Renal pelvis (tissue), 12 donors: ENCODE measurements at places on chromosomes 3 and 15. TPM values are rescaled to one million over a fixed set of nuclear protein-coding genes. Genes with fewer than 3 reads are reported as not detected.

GRCh38 chr3:164132878-164133277 is 945.4 kb downstream of the SI start:
- DNase-seq = no peak

- DNase-seq = no peak
Observed at GRCh38 chr15:49370782-49371181, 52.3 kb upstream of the FGF7 start.

DNA sequence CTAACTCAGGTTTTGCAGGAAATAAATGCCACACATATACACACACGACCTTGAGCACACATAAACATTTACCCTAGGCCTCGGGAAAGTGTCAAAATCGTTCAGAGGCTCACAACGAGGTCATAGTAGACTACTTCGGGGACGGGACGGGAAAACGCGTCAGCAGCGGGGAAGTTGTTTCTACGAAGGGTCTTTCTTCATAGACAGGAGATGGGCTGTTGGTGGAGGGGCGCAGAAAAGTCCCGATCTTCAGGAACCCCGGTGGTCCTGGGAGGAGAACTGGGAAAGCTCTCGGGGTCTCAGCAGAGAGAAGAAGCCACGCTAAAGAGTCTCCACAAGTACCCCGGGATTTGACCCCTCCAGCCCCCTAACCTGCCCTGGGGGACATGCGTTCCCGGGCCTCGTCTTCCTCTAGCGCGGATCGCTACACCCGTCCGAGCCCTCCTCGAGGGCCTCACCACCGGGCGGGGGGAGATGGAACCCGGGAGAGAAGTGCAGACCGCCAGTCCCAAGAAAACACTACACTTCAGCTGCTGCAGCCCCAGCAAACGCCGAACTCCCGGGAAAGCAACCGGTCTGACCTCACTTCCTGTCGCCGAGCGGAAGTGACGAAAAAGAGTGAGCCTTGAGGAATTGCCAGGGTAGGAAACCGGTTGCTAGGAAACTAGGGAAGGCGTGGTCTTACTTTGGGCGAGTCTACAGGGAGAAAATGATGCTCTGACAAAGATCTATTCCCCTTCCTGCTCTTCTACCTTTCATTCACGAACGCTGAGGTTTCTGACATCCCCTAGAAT is at the start of gene PIK3R4:
PIK3R4 (minus strand) TSS at position 584 of the 794 bp plus-strand sequence. CDS start 1,611 bp downstream, outside the sequence.
- peak; percentile 99 for DNase-seq

DNA sequence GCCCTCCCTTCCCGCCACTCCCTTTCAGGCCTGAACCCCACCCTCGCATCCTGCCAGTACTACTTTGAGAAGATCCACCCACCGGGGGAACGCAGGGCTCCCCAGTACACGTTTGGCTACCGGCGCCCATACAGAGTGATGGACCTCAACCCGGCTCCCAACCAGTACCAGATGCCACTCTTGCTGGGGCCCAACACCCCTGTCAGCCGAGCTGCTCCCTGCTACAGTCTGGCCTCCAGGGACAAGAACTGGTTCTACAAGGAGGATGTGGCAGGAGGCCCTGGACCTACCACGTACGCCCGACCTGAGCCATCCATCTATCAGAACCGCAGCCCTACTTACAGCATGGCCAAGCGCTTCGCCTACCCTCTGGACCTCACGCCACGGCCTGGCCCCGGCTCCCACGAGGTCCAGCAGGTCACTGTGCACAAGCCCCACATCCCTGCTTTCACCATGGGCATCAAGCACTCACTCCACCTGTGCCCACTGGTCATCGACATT is 14.4 kb upstream of the CSPG4 start:
- no peak for DNase-seq

- no peak for DNase-seq
Observed at GRCh38 chr3:99119385-99119784, 217.9 kb upstream of the DCBLD2 start.

- no peak for DNase-seq
Observed at GRCh38 chr3:82354228-82354627, 592.8 kb upstream of the GBE1 start.

DNA sequence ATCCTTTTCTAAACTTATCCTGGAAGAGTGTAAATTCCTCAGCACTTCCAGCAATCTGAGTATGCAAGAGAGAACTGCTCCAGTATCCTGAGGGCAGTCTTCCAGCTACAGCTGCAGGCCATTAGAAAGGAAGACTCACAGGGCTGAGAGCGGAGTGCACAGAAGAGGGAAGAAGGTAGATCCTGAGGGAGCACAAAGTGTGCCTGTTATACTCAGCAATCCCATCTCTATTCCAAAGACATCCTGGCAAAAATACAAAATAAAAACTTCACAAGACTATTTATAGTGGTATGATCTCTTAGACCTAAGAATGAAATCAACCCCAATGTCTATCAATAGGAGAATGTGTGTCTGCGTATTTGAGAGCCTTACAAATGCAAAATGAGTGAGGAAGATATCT is 292.0 kb downstream of the ZIC1 start:
- no peak for DNase-seq

- DNase-seq = no peak
Observed at GRCh38 chr15:48426941-48427340, 95.7 kb downstream of the DUT start.

DNA sequence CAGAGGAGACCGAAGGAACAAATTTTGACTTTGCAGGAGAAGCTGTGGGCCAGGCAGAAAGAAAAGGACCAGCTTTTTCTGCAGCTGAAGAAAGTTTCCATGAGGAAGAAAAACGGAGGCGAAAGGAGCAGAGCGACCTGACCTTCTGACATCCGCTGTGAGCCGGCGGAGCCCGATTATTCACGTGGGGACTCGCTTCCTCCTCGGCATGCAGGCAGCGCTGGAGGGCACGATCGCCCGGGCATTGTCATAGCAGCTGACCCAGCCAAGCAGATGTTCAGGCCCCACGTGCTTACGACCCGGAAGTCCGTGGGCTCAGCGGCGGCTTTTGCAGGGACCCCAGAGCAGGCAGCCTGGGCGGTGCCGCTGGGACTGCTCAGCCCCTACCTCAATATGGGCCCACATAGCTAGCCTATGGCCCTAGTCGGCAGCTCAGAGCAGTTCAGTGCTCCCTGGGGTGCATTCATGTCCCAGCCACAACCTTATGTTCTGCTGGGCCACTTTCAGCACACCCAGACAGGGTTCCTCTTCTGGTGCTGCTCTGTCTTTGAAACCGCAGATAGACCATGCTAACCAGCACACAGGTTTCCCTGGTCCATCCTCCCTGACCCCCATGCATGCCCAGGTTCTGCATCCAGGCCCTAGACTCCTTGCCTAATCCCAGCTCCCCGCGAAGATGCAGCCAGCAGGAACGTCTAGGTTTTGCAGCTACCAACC is 10.5 kb upstream of the EIF4A2 start:
- DNase-seq = no peak

GRCh38 chr3:8822141-8822540 is 52.7 kb upstream of the OXTR start:
- DNase-seq = no peak

Gene TRPM1
- 0.21 TPM for polyA plus RNA-seq

Gene CA12
- 92.1 TPM for polyA plus RNA-seq

Gene CCDC191
- polyA plus RNA-seq = 24.3 TPM

Gene CCDC66
- 47.6 TPM for polyA plus RNA-seq
